ENCODE measurements at places on chromosomes 7 and 10.

GRCh38 chr10:60200012-60200681 is 189.5 kb downstream of the ANK3 start:
- no peak for DNase-seq

GRCh38 chr10:34687434-34688210 is 127.5 kb downstream of the PARD3 start:
- no peak for DNase-seq

- DNase-seq: no peak
Measured at GRCh38 chr7:135748770-135749169, at the start of gene FAM180A. Gene FAM180A (minus strand): TSS chr7:135748813. CDS start chr7:135748580, 233 bp downstream.

- DNase-seq: no peak
Measured at GRCh38 chr7:2943851-2944601, 99.6 kb downstream of the CARD11 start.

DNA sequence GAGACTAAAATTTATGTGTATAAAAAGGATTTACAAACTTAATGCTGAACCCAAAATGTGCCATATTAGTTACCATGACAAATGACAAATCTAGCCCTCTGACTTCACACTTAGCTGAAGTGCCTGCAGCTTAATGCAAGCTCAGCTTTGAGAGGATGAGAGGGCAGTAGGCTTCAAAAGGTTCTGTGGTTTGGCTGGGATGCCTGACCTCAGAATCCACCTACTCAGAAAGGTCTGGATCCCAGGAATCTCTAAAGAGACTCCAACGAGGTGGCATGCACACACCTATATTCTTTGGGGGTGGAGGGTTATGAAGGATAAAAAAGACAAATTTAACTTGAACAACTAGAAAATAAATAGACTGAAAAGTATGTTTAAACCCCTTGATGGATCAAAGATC is 213.4 kb downstream of the TAX1BP1 start:
- no peak for DNase-seq

- DNase-seq: no peak
Measured at GRCh38 chr7:140039896-140040295, 22.9 kb downstream of the PARP12 start.

DNA sequence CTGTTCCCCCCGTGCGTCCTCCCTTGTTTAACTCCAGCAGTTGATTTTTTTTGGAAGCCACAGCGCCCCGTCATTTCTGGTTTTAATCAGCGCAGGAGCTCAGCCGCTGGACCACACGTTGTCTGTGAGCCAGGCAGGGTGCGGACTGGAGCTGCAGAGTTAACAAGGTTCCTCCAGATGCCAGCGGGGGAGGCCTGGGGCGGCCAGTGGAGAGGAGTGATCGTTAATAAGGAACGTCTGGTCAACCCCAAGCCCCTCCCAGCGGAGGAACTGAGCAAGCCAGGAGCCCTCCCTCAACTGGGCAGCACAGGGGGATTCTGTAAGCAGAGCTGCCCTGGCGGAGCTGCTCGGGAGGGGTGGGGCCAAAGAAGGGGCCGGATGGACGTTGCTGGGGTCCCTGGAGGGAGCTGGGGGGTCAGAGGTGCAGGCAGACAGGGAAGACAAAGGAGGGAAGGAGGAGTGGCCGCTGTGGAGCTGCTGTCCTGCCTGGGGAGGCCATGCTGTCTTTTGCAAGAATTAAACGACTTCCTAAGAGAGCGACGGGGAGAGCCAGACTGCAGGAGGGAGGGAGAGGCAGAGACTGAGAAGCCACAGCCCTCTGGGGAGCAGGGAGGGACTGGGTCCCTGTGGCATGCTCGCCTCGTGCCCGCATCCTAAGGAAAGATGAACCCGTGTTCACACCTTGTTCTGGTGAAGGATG is 537.1 kb upstream of the FOXK1 start:
- no peak for DNase-seq

DNA sequence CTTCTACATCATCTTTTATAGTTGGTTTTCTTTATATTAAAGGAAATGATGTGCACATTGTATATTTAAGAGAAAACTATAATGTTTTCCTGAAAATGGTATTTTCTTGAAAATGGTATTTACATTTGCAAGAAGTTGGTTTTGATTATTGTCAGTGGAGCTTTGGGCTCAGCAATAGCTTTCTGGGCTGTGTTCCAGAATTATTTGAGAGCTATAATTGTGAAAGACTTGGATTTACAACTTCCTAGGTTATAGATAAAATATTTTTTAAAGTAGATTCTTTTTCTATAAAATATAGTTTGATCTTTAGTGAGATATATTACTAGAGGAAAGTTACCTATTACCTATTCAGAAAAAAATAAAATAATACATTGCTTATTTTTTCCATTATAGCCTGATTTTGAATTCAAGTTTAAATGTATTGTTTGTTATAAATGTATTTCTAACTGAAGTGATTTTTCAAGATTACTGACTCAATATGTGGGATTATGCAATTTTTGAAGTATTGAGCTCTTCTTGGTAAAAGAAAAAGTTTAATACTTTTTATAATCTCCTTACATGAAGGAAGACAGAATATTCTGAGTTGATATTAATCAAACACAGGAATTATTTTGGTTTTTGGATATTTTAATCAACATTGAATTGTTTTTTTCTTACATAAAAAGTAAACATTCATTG is 20.2 kb downstream of the GNAI1 start:
- no peak for DNase-seq

- no peak for DNase-seq
Measured at GRCh38 chr7:134724606-134725005, 54.8 kb upstream of the CALD1 start.

DNA sequence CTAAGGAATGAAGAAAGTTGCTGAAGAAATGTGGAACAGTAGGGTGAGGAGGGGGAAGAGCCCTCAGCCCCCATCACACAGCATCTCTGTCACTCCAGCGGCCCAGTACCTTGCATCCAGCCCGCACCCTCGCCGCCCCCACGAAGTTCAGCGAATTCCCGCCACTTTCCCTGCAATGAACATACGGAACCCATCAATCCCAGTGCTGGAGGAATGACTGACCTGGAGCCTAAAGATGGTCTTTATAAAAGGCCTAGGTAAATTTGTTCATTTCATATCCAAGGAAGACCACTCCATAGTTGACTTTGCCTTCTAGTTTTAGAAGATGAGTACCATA is 779 bp upstream of the KIF5B start:
- DNase-seq: no peak

DNA sequence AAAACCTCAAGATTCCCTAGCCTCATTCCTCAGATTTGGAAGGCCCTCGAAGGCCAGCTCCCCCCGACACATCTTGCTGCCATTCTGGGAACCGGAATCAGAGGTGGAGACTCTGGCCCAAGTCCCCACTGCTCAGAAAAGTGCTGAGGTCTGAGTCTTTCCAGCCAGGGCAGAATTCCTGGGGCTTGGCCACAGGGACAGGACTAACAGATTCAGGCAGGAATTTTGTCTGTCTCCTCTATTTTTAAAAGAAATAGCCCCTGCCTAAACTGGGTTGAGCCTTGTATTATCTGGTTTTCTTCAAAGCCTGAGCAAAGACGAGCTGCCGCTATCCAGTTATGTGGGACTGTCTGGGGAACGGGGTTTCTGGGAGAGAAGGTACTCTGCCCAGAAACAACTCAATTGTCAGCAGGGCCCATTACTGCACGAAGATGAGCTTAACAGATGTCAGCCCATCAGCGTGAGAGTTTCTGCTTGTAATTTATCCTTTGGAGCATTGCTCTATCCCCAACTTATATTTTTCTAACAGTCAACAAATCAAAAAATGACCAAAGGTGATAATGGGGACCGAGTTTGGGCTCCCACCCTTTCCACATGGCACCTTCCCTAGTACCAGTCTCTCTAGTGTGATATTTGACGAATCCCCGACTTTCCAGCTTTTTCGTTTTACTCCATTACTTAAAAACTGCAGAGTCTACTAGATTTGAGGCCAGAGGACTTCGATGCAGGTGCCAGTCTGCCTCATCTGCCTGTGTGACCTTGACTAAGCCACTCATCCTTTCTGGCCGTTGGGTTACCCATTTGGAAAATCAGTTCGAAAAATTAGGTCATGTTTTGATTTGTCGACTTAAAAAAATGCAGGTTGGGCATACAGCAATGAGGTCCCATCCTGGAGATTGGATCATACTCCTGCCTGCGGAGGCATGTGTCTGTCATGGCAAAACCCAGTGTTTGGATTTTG is 110.9 kb downstream of the WDR11 start:
- no peak for DNase-seq

- no peak for DNase-seq
Measured at GRCh38 chr7:122844191-122844988, 41.9 kb downstream of the CADPS2 start.

- no peak for DNase-seq
Measured at GRCh38 chr7:154837622-154838021, 165.3 kb downstream of the PAXIP1 start.

GRCh38 chr7:120043250-120043649 is 229.7 kb upstream of the KCND2 start:
- no peak for DNase-seq

DNA sequence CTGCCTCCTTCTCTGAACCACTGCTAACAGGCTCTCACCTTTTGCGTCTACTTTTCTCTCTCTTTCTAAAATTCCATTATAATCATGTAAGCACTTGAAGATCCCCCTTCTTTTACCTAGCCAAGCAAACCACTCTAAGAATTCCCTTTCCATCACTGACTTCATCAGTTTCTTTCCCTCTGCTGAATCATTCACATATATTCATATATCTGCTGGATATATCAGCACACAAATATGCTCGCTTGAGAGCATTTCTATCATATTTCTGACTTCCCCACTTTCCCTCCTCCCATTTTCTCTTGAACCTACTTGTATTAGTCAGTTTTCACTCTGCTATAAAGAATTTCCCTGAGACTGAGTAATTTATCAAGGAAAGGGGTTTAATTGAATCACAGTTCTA is 84.2 kb upstream of the LRRN3 start:
- no peak for DNase-seq

GRCh38 chr10:91756286-91756685 is 41.9 kb upstream of the TNKS2 start:
- DNase-seq: no peak

DNA sequence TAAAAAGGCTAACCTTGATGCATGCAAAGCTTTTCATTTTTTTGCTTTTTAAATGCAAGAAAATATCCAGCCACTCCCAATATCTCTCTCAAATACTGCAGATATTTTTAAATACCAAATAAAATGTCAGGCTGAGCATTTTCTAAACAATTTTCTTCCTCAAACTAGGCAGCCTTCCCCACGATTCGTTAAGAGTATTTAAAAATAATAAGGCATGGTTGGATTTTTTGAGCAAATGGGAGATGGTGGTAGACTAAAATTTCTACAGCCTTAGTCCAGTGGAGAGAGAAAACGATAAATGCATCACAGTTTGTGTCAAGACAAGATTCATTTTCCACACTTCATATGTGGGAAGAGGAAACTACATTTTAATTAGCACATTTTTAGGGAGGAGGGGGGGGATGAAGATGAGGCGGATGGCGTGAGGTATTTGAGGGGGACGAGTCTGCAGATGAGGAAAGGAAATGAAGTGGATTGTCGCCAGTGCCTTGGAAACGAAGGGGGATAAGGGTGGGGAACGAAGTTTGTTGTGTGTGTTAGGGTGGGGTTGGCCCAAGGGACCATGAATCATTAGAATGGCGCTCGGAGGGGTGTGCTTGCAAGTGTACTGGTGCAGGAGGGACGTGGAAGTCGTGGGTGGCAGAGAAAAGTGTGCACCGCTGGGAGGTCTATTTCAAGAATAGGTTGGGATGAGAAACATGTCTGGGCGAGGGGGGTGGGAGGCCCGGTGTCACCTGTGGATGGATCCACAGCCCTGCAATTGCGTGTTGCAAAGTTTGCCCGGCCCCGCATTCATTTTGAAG is 1.2 kb upstream of the ADD3 start:
- no peak for DNase-seq

DNA sequence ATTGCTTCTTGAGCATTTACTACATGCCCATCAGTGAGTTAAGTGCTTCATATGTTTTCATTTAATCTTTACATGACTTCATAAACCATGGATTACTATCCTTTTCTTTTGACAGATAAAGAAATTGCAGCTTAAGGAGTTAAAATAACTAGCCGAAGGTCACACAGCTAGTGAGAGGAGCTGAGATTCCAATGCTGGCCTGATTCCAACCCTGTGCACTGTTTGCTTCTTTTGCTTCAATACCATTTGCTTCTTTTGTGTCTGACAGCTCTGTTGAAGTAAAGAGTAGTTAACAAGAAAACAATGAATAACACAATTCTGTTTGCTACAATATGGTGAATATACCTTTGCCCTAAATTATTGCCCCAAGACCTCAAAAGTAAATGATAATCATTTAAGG is 132.4 kb downstream of the GRM3 start:
- no peak for DNase-seq

GRCh38 chr10:80462981-80463741 is 9.1 kb downstream of the TSPAN14 start:
- no peak for DNase-seq

- DNase-seq: no peak
Measured at GRCh38 chr10:5737352-5737751, 52.7 kb downstream of the TASOR2 start.

GRCh38 chr7:85038466-85038865 is 148.4 kb downstream of the SEMA3D start:
- no peak for DNase-seq

DNA sequence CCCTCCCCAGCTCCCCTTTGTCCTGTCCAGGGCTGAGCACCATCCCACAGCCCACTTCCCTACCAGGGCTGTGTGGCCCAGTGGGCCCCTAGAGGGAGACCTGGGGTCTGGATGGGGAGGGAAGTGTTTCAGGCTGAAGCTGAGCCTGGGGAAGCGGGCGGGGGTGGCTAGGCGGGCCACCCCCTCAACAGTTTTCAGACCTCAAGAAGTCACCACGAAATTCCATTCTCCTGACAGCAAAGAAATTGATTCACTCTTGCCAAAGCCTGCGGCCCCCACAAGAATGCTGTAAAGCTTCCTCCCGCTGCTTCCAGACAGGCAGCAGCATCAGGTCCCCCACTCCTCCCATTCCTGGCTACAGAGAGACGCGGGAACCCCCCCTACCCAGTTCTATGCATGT is 2.5 kb upstream of the LFNG start:
- DNase-seq: no peak

DNA sequence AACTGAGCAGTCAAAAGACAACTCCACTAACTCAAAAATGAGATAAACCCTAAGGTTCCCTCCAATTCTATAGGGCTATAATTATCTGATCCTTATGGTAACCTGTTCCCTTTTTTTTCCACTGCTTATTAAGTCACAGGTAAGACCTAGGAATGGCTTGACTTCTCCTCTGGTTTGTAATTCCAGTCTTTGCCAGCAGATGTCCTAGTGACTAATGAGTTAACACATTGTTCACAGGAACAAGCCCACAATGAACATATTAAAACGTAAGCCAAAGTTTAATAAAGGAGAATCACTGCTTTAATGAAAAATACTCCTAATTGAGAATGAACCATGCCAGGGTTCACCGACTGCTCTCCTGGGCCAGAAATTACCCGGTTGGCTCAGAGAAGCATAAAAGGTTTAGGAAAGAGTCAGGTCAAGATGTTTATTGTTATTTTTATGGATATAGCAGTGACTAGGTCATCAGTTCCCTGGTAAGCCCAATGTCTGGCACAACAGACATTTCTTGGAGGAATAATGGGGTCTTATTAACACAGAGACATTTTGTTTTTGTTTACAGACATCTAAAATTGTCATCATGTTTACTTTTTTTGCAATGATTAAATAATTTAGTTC is 120.1 kb downstream of the ELAPOR2 start:
- no peak for DNase-seq

Data from effector CD8-positive, alpha-beta T cell (primary cell).